Kasumi-1 (cell line): ENCODE measurements at places on chromosomes 12 and 14.

- DNase-seq, result no peak
Observed at GRCh38 chr12:1174659-1175058, 183.6 kb downstream of the ERC1 start.

- no peak for DNase-seq
Observed at GRCh38 chr12:64102339-64102738, 119.8 kb downstream of the KICS2 start.

DNA sequence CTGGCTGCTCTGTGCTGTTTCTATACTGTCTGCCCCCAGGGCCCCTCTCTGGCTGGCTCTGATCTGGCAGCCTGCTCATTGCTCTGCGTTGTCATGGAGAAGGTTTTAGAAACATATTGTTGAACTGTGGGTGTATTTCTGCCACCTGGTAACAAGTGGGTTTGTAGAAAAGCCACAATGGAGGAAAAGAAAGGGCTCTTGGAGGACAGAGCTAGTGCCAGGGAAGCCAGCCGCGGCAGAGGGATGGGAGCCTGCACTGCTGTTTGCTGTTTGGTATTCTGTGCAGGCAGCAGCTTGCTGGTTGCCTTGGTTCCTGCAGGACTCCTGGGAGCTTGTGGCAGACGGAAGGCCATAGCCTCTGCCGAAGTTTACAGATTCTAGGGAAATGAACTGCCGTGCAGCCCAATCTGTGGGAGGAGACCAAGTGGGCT is 15.1 kb downstream of the CCDC177 start:
- no peak for DNase-seq

DNA sequence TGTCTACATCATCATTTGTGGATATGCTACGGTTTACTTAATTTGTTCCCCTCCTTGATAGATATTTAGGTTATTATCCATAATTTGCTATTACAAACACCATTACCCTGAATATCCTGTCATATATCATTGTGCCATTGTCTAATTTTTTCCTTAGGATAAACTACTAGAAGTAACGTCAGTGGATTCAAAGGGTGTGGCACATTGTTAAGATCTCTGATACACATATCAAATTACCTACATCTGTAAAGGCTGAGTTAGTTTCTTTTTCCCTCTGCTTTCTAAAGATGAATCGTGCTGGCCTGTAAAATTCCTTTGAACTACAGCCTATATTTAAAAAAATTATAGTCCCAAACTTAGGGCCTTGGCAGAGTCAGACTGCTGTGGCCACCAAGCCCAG is 53.9 kb upstream of the STRN3 start:
- no peak for DNase-seq

DNA sequence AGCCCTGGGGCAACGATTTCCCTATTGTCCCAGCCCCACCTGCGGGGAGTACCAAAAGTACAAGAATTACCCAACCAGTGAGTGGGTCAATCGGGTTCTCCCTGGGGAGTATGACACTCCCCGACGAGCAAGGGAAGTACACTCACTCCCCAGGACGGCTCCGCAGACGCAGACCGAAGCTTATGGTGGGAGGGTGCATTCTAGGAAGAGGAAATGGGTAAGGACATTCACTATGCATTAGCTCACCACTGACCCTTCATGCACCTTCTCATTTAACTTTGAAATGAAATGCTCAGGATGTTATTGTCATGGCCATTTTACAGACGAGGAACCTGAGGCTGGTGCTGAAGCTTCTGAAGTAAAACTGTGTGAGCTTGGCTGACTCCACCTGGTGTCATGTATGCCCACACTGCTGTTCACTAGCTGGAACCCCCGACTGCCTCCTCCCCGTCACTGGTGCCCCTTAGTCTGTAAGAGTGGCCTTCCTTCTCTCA is 45.8 kb upstream of the TMED10 start:
- DNase-seq, result no peak

DNA sequence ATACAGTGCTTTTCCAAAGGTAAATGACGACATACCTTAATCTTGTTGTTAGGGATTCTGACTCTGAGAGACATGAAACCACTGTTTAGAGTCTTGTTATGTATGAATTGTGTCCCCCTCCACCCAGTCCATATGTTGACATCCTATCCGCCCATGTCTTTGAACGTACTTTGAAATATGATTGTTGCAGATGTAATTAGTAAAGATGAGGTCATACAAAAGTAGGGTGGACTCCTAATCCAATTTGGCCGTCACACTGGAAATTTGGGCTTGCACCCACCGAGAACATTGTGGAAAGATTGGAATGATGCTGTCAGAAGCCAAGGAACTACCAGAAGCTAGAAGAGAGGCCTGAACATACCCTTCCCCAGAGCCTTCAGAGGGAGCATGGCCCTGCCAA is 62.2 kb downstream of the RGS6 start:
- no peak for DNase-seq

- DNase-seq, result no peak
Observed at GRCh38 chr12:124804011-124804621, 59.5 kb downstream of the SCARB1 start.

- no peak for DNase-seq
Observed at GRCh38 chr12:71548893-71549292, 109.3 kb downstream of the LGR5 start.

DNA sequence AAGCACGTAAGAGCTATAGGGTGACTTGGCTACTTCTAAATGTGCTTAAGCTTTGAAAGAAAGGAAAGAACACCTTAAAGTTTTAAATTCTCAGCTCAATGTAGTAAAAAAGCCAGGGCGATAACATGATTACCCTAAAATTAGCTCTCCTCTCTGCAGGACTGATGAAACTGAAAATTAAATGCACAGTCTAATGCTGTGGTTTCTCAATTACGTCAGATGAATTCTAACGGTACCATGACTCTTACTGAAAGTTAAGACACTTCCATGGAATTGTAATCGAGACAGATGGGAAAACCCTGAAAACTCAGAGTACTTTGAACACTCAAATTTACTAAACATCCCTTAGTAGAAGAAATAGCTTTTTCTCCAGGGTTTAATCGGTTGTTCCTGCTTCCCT is 25.9 kb upstream of the PRKD1 start:
- DNase-seq, result no peak

- peak; percentile 43 for DNase-seq
Observed at GRCh38 chr12:45907955-45908354, 82.4 kb downstream of the SCAF11 start.

GRCh38 chr14:52351233-52352060 is 37.3 kb downstream of the PTGER2 start:
- DNase-seq, result no peak

GRCh38 chr12:2145433-2145998 is 92.7 kb downstream of the CACNA1C start:
- no peak for DNase-seq

GRCh38 chr12:93823616-93824391 is 146.6 kb downstream of the CRADD start:
- DNase-seq, result no peak

- no peak for DNase-seq
Observed at GRCh38 chr14:65237023-65237814, 134.9 kb upstream of the MAX start.

GRCh38 chr12:117645473-117645872 is 284.0 kb upstream of the NOS1 start:
- DNase-seq, result no peak

- no peak for DNase-seq
Observed at GRCh38 chr14:26594148-26594547, 3.7 kb downstream of the NOVA1 start.

DNA sequence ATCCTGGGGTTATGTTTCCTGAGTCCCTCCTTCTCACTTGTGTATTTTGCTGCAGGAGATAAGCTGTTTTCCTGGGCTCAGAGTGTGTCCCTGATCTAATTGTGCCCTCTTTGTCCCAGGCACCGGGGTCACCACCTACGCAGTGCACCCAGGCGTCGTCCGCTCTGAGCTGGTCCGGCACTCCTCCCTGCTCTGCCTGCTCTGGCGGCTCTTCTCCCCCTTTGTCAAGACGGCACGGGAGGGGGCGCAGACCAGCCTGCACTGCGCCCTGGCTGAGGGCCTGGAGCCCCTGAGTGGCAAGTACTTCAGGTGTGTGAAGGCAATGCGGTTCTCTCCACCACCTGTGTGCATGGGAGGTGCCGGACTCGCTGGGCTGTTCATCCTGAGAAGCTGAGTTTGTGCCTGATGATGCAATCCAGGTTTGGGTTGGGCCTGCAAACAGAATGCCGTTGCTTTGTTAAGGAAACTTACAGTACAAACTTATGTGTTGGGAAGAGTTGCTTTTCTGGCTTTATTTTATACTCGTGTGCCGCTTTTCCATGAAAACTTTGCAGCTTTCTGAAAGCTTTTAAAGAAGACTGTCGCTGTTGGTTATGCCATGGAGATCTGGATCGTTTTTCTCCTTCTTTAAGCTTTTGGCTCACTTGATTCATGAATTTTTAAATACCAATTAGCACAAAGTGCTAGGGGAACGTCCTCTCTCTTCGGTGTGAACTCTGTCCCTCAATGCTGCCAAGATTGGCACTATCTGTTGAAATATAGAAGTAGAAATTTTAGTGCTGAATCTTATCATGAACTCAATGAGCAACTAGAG is 27.6 kb downstream of the RDH12 start:
- DNase-seq, result no peak

DNA sequence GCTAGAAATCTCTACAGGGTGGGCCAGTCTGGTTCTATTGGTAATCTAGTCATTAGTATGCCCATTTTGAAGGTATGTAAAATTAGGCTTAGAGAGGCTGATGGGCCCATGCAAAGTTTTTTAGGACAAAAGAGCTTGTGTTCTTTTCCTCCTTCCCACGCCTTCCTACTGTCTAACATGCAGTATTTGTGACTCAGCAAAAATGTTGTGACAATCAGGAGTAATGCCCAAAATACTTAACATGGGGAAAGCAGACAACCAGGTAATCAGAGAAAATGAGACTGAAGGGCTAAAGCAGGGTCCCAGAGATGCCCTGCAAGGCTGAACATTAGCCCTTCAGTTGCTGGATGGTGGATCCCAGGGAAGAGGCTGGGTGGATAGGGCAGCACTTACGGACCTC is 437.9 kb downstream of the BCL11B start:
- no peak for DNase-seq

DNA sequence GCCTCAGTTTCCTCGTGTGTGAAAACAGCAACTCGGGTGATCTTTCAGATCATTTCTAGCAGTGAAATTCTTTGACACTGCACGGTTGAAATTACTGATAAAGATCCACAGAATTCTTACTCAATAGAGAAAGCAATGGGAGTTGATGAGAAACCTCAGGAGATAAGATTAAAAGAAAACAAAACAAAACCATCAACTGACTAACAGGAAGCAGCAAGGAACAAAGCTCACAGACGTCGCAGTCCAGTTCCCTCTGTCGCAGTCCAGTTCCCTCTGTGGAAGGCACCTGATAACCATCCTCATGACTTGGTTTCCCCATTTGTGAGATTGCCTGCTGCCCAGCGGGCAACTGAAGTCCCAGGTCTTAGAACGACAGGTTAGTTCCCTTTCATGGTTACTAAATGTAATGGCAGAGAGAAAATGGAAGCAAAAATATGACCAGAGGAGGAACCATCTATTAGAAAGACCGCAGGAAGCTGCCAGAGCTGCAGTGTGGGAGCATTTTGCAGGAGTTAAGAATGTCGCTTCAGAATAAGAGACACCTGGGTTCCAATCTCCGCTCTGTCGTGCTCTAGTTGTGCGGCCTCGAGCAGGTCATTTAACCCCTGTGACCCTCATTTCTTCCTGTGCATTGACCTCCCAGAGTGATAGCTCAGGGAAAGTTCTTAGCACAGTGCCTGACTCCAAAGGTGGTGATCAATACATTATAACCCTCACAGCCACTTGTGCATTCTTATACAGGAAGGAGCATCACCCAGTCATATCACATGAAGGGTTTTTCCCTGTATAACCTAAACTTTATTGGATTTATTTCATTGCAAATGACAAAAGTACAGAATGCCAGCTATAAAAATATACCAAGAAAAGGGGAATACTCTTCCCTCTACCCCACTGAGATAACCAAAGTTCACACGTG is 5.1 kb upstream of the MED13L start:
- peak; percentile 48 for DNase-seq

DNA sequence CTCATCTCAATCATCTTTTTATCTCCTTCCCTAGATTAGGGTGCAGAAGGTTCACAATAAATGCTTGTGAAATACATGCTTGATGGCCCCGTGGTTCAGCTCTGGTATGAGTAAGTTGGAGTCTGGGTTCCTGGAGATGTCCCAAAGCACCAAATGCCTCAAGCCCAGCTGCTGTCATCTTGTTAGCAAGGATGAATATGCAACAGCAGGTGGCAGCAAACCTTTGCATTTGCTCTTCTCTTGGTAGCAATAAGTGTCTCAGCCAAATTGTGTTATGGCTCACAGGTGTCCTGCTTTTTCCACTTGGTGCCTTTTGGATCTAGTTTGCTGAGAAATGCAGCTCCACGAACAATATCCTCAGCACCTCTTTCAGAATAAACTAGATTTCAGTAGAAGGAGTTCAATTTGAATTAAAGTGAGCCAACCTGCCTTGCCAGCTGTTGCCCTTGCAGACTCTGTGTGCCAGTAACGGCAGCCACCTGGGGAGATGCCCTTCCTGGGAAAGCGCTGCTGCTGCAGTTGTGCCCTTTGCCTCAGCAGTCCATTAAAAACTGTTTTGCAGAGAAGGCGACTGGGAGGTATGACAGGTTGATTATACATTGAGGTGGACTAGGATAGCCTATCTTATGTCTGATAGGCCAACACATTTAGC is 417.3 kb downstream of the SNAPC1 start:
- DNase-seq, result peak; percentile 45

GRCh38 chr14:73726025-73726961 is 12.1 kb upstream of the PNMA1 start:
- no peak for DNase-seq

DNA sequence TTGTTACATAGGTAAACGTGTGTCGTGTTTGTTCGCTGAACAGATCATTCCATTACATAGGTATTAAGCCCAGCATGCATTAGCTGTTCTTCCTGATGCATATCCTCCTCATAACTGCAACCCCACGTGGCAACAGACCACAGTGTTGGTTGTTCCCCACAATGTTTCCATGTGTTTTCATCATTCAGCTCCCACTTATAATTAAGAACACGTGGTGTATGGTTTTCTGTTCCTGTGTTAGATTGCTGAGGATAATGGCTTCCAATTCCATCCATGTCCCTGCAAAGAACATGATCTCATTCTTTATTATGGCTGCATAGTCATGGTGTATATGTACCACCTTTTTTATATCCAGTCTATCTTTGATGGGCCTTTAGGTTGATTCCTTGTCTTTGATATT is 1071.1 kb downstream of the SLC16A7 start:
- DNase-seq, result no peak

GRCh38 chr14:44847526-44848309 is 114.0 kb downstream of the KLHL28 start:
- no peak for DNase-seq

GRCh38 chr12:112828541-112828940 is 37.0 kb downstream of the RPH3A start:
- DNase-seq, result peak; percentile 29

GRCh38 chr12:70883855-70884254 is 36.7 kb downstream of the PTPRR start:
- DNase-seq, result no peak
